ENCODE measurements at places on chromosomes 5 and 9. TPM values are rescaled to one million over a fixed set of nuclear protein-coding genes. Genes with fewer than 3 reads are reported as not detected.

The PCDHGA2 gene
- 2.6 TPM for total RNA-seq

The C5orf58 gene
- total RNA-seq, result not detected

The BNIP1 gene
- 14.8 TPM for total RNA-seq

The RAD1 gene
- 19.4 TPM for total RNA-seq

The KCTD16 gene
- 0.10 TPM for total RNA-seq

The STRBP gene
- total RNA-seq, result 10.3 TPM

The GPR150 gene
- total RNA-seq, result 0.82 TPM

The DNAH5 gene
- 2.0 TPM for total RNA-seq

The ZNF366 gene
- total RNA-seq, result 33.7 TPM

The FOXD4L6 gene
- not detected for total RNA-seq

The ANKRD31 gene
- not detected for total RNA-seq

The GDNF gene
- total RNA-seq, result 0.10 TPM

The DMRT3 gene
- 0.47 TPM for total RNA-seq

The SYK gene
- 2.8 TPM for total RNA-seq

The CMBL gene
- 16.8 TPM for total RNA-seq

The PDE6A gene
- not detected for total RNA-seq

The INIP gene
- 20.0 TPM for total RNA-seq

The PCDHA9 gene
- 0.06 TPM for total RNA-seq

The CCL28 gene
- 0.87 TPM for total RNA-seq
